A673 (cell line): ENCODE measurements at places on chromosomes 1 and 21. TPM values are rescaled to one million over a fixed set of nuclear protein-coding genes. Genes with fewer than 3 reads are reported as not detected.

GRCh38 chr1:27086026-27086425, 68.9 kb downstream of the SLC9A1 start:
- no peak for DNase-seq

GRCh38 chr1:169250795-169251194, 116.8 kb downstream of the NME7 start:
- no peak for DNase-seq

MYOG gene
- not detected in 2 replicates for total RNA-seq

NBL1 gene
- total RNA-seq: 7.9 and 12.5 TPM in 2 replicates

GRCh38 chr1:28301368-28302174, 27.3 kb upstream of the MED18 start:
- DNase-seq: no peak
